M059J (cell line): ENCODE measurements at places on chromosomes 5 and 9. TPM values are rescaled to one million over a fixed set of nuclear protein-coding genes. Genes with fewer than 3 reads are reported as not detected.
A peak's percentile ranks its signal among the peaks of the same experiment; 100 is the strongest.

GRCh38 chr9:136614372-136614922, 48.3 kb upstream of the EGFL7 start:
- DNase-seq = peak; percentile 86

DNA sequence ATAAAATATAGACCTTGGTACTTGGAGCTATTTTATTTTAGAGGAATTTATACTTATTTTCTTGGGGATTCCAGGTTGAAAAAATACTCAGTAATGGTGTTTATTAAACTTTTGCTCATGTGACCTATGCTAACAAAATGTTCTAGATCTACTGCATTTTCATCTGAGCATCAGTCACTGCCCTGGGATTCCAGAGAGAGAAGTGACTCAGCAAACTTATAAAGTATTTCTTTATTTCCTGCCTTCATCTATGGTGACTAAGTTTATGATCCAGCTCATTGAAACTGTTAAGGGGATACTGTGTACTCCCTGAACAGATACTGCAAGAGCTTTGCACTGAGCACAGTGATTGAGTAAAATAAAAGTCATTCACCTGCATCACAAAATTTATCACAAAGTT, 298.5 kb upstream of the CDH18 start:
- peak; percentile 66 for DNase-seq

DNA sequence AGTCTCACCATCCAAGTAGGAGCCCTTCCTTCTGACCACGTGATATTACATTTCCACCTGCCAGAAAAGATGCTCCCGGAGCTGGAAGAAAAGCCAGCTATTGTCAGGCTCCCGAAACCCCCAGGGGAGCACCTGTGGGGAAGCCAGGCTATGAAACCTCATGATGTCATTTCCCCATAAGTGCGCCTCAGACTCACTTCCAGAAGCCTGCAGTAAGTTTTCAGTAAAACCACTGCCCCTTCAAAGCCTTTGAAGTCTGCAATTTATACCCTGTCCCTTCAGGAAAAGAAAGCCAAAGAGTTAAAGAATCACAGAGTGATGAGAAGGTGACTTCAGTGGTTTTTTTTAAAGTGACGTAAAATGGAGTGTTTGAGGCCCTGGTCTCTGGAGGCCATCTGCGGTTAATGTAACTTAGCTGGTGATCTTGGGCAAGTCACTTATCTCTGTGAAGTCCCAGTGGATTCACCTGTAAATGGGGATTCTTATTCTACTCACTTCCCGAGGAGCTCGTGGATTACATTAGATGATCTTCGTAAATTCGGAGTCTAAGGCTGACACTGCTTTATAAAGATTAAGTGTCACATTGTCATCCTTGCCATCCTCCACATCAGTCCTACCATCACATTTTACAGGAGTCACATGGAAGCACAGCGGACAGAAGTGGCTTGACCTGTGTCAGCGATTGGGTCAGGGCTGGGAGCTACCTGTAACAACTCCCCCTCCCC, 2.6 kb upstream of the SEMA6A start:
- no peak for DNase-seq

DNA sequence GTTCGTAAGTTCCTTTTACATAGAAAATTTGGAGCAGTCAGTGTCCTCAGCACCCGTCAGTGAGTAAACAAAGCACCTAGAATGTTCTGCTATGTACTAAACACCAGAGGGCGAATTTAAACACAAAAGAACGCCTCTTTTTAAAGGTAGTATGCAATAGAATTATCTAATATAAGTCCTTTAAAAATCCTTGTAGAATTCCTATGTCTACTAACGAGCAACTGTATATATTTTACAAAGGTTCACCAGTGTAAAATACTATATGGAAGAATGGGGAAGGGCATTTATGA, 499 bp upstream of the TMEM232 start:
- DNase-seq = peak; percentile 22

DNA sequence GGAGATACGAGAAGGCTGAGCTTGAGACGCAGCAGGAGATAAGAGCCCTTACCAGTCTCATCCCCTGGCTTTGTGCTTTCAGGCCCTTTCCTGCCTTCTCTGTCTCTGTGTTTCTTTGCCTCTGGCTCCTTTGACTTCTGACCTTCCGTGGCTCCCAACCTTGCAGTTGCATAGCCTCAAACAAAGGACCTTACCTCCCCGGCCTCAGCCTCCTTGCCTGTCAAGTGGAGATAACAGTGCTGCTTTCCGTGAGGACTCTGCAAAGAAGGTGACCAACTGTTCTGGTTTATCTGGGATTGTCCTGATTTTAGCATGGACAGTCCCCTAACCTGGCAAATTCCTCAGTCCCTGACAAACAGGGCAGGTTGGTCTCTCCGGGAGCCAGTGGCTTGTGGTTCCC, 287.8 kb upstream of the MVB12B start:
- no peak for DNase-seq

- DNase-seq = no peak
Measured at GRCh38 chr5:173832386-173832785, 55.8 kb upstream of the CPEB4 start.

- DNase-seq = peak; percentile 95
Measured at GRCh38 chr5:137234973-137235943, 263.9 kb downstream of the SPOCK1 start.

DNA sequence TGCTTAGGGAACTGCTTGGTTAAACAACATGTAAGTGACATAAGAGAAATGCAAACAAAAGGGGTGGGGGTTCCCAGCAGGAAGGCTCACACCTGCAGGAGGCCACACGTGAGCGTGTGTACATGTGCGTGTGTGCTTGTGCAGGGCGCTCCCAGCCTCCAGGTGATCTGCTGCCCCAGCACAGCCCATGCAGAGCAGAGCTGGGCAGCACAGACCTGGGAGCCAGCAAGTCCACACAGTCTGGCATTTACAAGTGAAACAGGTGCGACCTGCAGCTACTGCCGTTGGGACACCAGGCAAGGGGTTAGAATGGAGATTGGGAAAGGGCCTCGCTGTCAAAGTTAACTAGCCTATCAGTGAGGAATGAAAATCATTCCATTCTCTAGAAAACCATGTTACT, 41.8 kb downstream of the GRAMD2B start:
- DNase-seq = no peak

GRCh38 chr9:16344343-16344742, 526.1 kb downstream of the BNC2 start:
- peak; percentile 92 for DNase-seq

GRCh38 chr9:129552064-129552463, 68.8 kb downstream of the C9orf50 start:
- peak; percentile 33 for DNase-seq

- peak; percentile 82 for DNase-seq
Measured at GRCh38 chr5:94618029-94618492, 343 bp downstream of the KIAA0825 start.

DNA sequence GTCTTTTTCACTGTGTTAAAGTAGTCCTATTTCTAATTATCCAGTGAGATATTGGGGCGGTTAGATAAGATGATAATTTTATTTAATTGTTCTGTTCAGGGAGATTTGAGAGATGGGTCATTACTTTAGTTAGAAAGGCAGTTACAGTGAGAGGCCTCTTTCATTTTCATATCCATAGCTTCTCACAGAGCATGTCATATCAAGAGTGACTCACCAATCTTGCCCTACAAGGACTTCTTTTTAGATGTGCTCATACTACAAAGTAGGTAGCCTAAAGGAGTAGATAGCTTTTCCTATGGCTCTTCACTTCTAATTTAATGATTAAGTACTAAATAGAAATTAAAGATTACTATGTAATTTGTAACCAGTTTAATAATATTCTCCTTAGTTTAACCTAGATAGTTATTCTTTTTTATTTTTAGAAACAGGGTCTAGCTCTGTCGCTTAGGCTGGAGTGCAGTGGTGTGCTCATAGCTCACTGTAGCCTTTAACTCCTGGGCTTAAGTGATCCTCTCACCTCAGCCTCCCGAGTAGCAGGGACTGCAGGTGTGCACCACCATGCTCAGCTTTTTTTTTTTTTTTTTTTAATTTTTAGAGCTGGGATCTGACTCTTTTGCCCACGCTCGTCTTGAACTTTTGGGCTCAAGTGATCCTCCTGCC, 71.0 kb downstream of the FER start:
- DNase-seq = peak; percentile 54

GRCh38 chr9:36328798-36329411, 70.7 kb upstream of the GNE start:
- peak; percentile 78 for DNase-seq

DNA sequence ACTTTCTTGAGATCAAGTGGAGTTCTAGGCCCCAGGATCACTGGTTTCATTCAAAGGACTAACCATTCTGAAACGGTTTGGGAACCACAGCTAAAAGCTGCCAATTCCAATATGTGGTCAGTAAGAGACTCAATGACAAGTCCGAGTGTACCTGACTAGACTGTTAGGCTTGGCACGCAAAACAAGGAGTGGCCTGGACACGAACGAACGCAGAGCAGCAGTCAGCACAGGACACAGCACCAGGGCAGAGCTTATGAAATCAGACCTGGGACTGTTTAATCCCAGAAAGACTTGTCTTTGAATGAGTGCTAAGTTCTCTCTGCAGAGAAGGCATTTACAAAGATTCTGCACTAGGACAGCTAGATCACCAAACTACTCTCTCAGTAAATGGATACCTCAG, 213.8 kb downstream of the GAPVD1 start:
- DNase-seq = no peak

GRCh38 chr9:88775037-88775471, 216.2 kb upstream of the S1PR3 start:
- peak; percentile 93 for DNase-seq

DNA sequence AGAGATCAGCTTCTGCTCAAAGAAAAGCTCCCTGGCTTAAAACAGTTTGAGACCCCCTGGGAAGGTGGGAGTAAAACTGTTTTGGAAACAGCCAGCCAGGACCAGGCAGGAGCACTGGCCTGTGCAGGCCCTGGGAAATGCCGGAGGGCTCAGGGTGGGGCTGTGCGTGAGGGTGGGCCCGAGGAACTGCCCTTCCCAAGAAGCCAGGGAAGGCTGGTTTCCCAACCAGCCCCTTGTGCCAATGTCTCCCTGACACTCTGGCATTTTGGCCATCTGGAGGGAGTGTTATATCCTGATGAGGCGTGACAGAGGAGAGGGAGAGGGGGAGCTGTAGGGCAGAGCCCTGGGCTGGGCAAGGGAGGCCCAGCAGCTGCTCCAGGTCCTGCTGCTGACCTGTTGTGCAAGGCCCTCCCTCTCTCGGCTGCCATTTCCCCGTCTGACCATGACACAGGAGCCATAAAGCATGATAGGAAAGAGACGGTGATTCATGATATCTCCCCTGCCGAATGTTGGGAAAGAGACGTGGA, 16.1 kb downstream of the OLFML2A start:
- DNase-seq = no peak

- DNase-seq = peak; percentile 63
Measured at GRCh38 chr5:55421074-55421529, 113.3 kb downstream of the MTREX start.

Gene PCDHB4
- 0.07 TPM in 1 of 2 replicates, not detected in the other for total RNA-seq

Gene BARX1
- 0.69 TPM in 1 of 2 replicates, not detected in the other for total RNA-seq

Gene EXD3
- 1.6 and 2.7 TPM in 2 replicates for total RNA-seq

Gene SLC6A7
- not detected in 2 replicates for total RNA-seq

Gene SLC25A2
- total RNA-seq = 0.05 TPM in 1 of 2 replicates, not detected in the other

Gene PIP5KL1
- total RNA-seq = 1.6 TPM in 1 of 2 replicates, not detected in the other

Gene DAPK1
- total RNA-seq = 21.7 and 40.0 TPM in 2 replicates
